ENCODE measurements at places on chromosomes 11 and 22.
A peak's percentile ranks its signal among the peaks of the same experiment; 100 is the strongest.

GRCh38 chr11:14529321-14529720, 9.1 kb upstream of the PSMA1 start:
- DNase-seq: peak; percentile 13

- no peak for DNase-seq
These were observed 2.0 kb downstream of the SYT12 start for GRCh38 chr11:67024966-67025365.

DNA sequence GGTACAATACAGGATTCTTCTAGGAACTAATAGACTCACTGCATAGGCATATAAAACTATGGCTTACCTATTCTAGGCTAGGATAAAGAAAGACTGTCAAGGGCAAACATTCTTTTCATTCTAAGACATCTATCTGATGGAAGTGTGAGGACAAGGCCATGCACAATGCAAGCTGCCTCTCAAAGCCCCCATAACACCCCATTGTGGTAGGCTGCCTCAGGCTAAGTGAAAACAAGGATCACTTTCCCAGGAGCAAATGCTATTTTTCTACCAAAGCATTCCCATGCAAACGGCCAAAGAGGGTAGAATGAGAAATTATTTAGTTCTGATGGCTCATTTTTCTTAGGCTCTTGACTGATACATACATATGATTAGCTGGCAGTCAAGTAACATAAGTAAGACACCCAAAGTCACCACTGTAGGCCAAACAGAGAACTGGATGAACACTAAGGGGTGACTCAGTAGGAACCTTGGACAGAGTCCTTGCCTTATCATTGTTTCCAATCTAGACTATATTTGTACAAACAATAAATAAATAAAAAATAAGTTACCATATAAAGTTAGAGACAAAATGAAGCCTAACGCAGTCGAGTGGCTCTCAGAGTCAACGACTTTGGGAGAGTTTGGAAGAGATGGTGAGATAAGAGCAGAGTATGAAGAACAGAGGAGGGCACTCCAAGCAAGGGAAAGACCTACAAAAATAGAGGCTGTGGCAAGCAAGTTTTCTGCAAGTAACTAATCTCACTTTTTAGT, 303.6 kb downstream of the SBF2 start:
- no peak for DNase-seq

- no peak for DNase-seq
These were observed 352.2 kb upstream of the CTSC start for GRCh38 chr11:88689548-88690240.

- no peak for DNase-seq
These were observed 19.5 kb upstream of the IGLL5 start for GRCh38 chr22:22867996-22868715.

DNA sequence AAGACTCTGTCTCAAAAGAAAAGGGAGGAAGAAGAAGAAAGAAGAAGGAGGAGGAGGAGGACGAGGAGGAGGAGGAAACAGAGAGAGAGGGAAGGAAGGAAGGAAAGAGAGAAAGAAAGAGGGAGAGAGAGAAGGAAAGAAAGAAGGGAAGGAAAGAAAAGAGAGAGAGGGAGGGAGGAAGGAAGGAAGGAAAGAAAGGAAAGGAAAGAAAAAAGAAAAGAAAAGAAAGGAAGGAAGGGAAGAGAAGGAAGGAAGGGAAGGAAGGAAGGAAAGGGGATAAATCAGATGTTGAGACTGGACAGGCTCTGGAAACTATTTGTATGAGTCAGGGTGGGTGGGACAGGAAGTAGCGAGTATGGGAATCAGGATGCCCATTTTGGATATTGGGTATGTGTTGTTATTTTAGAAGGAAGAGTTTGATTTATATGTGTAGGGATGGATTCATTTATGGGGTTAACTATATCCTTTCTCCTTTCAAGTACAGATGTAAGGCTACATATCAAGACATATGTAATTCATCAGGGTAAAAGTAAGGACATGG, 6.0 kb upstream of the RPL3 start:
- DNase-seq: no peak

GRCh38 chr11:15836795-15837194, 519.6 kb downstream of the SOX6 start:
- no peak for DNase-seq

DNA sequence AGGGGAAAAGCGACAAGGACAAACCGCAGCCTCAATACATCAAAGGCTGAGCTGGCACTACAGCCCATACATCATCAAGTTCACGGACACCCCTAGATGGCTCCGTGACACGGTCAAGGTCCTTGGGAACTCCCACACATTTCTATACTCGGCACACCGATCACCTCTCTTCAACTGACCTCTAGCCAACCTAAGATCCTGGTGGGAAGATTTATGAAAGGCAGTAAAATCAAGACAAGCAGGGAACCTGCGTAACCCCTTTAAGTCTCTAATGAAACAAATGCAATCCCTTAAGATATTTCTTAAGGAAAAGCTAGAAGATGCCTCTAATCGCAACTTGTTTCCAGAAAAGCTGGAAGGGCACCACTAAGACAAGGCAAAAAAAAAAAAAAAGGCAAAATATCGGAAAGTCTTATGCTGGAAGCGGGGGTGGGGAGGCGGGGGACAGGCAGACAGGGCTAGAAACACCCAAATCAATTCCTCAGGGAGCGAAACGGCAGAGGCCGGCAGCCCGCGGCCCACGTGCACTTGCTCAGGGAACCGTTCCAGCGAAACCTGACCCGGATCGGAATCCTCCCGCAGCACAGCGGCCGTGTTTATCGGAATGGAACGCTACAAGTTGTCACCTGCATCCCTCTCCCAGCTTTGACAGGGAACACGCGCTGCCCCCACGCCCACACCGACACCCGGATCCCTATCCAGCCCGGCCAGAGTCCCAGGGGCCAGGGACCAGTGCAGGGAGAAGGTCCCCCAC, 1.4 kb downstream of the ARHGAP20 start:
- DNase-seq: peak; percentile 45

- no peak for DNase-seq
These were observed 3.6 kb downstream of the SHANK3 start for GRCh38 chr22:50676180-50676636.

GRCh38 chr11:96279018-96279895, 63.7 kb downstream of the MAML2 start:
- DNase-seq: peak; percentile 37

- DNase-seq: no peak
These were observed 26.5 kb upstream of the TREH start for GRCh38 chr11:118705791-118706545.

- DNase-seq: no peak
These were observed 17.2 kb downstream of the KIAA0930 start for GRCh38 chr22:45223304-45224117.

GRCh38 chr22:46569055-46569847, 31.8 kb upstream of the CELSR1 start:
- no peak for DNase-seq

DNA sequence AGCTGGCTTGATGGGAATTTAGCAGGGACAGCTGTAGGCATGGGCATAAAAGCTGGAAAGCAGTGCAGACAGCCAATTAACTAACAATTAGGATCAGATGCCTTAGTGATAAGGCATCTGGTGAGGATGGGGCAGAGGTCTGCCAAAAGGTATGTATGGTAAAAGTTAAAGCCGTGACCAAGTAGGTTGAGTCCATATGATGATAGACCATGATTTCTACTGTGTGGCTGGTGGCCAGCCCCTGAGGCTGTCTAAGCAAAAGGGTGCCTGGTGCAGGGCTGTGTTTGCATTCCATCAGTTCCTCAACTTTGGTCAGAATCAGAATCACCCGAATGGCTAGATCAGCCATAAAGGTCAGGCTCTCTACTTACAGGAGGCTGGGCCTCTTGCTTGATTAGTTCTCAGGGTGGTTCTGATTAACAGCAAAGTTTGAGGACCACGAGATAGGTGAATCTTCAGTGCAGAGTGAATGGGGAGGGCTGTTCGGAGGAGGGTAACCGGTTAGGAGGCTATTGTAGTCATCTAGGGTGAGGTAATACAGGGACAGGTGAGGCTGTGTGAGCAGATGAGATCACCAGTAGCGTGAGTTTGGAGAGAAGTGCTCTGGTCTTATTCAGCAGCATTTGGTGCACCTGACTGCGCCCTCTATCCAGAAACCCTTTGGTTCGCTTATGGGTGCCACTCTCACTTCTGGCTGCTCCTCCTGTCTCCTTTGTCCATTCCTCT, 27.2 kb downstream of the PPFIBP2 start:
- DNase-seq: peak; percentile 4

GRCh38 chr22:26597026-26597425, 7.1 kb upstream of the TPST2 start:
- DNase-seq: no peak

DNA sequence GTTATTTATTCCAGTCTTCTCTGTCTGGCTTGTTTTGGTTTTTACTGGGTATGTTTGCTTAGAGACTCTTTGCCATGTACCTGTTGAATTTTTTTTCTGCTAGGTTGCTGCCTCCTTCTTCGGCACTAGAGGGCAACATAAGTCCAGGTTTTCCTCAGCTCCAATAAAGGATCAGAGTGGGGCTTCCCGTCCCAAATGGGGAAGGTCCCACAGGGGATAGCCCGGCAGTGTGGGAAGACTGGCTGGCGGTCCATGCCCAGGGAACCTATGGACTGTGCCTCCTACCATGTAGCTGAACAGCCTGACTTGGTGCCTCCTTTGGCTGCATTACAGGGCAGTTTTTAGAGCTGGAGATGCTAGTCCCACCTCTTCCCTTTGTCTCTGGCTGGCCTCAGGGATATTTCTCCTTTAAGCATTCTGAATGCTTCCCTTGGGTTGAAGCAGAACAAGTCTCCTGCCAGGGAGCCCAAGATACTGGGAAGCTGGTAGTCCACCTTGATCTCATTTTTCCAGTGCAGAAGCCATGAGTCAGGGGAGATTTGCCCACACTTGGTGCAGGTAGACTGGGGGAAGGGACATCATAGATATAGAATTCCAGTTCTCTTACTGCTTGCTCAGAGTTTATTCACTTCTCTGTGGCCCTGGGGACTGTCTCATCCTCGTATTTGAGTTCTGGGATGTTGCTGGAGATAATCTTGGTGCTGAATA, 60.2 kb downstream of the BRD1 start:
- peak; percentile 88 for DNase-seq

DNA sequence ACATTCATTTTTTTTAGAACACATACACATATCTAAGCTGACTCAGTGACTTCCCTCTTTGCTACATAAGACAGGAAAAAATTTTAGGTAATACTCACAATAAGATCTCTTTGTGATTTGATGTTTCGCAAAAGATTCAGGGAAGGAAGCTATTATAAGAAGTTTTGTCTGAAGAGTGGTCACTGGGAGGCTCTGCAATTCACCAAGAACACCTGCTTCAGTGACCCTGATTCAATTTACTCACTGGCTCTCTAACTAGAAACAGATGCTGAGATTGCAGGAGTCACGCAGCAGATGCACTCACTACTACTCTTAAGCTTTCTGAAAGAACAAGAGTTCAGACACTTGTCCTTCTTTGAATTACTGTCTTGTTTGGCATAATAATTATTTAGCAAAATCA, 193.6 kb upstream of the DDI1 start:
- DNase-seq: no peak

DNA sequence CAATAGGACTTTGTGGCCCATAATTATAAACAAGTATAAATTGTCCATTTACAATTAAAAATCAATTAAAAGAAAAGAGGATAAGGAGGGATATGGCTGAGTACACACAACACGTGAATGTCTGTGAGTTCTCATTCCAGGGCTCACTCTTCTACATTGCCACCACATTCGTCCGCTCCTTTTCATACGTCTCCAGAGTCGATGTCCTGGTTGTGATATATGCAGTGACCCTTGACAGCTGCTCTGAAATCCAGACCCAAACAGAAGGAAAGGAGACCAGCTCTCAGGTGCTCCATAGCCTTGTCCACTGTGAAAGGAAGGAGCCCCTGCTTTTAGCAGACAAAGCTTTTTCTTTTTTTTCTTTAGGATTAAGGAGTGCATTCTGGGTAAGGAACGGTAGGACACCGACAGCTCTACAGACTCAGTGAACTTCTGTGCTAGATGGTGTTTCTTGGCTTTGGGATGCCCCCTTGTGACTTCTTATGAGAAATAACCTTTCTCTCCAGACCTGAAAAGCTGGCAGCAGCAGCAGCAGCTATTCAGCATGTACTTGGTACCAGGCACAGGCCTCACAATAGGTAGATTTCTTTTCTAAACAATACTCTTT, 19.7 kb upstream of the DNAJB13 start:
- DNase-seq: peak; percentile 42

- DNase-seq: no peak
These were observed 25.5 kb downstream of the KCNJ5 start for GRCh38 chr11:128916681-128917080.

DNA sequence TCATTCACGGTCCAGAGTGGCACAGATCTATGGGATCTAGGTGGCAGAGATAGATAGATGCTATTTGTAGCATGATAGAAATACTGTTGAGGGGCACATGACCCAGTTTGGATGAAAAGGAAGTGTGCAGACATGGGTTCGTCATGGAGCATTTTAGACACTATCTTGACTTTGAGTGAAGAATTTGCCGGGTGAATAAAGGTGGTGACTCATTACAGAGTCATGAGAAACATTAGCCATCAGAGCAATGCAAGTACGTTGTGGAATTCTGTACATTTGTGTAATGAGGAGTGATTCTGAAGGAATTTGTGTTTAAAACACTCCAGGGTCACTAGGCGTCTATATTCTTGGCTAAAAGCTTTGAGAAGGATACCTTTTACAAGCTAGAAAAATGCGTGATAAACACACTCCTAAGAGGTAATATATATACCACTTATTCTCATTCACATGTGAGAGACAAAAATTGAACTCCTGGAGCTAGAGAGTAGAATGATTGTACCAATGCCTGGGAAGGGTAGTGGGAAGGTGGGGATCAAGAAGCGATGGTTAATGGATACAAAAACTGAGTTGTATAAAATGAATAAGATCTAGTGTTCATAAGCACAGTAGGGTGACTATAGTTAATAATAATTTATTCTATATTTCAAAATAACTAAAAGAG, 593.7 kb upstream of the LUZP2 start:
- DNase-seq: no peak

DNA sequence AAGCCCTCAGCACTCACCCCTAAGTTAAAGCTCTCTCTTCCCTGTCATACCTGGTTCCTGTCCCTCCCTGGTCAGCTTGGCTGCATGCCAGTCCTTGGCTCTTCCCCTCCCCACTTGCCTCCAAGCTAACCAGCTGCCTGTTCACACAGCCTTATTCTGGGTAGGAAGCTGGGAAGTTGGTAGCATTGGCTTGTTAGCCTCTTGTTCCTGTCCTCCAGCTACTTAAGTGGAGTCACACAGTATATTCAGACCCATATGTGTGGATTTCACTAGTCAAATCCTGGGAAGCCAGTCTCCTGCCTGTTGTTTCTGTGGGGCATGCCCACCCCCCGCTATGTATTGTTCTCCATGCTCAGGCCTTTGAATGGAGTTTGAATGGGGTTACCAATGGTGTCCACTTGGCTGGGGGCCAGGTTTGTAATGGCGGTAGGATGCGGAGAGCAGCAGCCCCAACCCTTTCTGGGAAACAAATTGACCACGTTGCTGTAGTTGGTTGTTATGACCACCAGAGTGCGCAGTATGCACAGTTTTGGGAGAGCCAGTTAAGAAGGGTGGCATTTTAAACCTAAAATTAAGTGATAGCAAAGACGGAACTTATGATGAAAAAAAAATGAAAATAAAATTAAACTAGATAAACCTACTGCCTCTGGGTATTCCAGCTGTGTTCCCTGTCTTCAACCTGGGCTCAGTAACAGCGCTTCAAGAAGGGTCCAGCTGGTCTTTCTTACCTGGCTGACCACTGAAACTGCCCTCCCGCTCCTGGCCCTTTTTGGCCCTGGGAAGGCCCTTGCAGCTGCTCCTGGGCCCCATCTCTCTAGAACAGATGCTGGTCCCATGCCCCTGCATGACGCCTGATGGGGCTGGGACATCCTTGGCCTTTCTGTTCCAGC, 10.7 kb upstream of the RPS3 start:
- DNase-seq: peak; percentile 77
